ENCODE measurements at places on chromosomes 12 and 14.
A peak's percentile ranks its signal among the peaks of the same experiment; 100 is the strongest.

GRCh38 chr14:69749956-69750355, 17.0 kb upstream of the SRSF5 start:
- no peak for DNase-seq

GRCh38 chr12:64895526-64895925, 71.1 kb downstream of the TBC1D30 start:
- no peak for DNase-seq

DNA sequence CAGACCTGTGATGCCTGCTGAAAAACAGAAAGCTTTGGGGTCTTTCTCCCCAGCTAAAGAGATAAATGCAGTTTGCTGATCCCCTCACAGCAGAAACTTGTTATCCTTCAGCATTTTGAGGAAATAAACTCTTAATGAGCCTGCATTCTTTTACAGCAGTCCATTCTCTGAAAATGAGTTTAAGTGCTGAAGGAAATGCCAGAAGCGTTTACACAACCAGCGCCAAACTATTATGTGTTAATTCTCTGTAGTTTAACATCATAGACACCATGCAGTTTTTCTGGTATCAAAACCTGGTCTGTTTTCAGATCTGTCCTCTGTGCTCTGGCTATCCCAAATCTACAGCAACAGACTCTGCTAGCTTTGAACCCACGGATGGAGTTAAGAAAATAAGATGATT, 291.3 kb downstream of the NPAS3 start:
- DNase-seq = no peak

- DNase-seq = peak; percentile 91
Measured at GRCh38 chr12:89040146-89040964, 311.9 kb downstream of the DUSP6 start.

- no peak for DNase-seq
Measured at GRCh38 chr12:108811411-108812180, 45.8 kb downstream of the SSH1 start.

- DNase-seq = no peak
Measured at GRCh38 chr12:104049903-104050356, at the start of gene GLT8D2. TSS of gene GLT8D2 (minus strand) at chr12:104050187. CDS start at chr12:104019648, 30,539 bp downstream.

DNA sequence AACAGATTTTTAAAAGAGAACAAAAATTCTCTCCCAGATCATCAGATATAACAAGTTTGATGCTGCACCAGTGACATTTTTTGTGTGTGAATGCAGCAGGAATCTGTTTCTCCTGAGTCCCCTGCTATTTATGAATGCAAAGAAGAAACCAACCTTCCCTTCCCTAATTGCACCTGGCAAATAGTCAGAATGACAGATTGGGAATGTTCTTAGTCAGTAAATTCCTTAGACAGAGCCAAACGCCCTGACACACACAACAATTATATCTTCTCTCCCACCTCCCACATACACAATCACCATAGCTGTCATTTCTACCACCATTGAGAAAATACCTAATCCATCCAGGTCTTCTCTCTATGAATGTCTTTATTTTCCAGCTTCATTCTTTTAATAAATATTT, 174.4 kb downstream of the ALG10B start:
- no peak for DNase-seq

- DNase-seq = no peak
Measured at GRCh38 chr14:61026526-61026925, 45.5 kb downstream of the SLC38A6 start.

DNA sequence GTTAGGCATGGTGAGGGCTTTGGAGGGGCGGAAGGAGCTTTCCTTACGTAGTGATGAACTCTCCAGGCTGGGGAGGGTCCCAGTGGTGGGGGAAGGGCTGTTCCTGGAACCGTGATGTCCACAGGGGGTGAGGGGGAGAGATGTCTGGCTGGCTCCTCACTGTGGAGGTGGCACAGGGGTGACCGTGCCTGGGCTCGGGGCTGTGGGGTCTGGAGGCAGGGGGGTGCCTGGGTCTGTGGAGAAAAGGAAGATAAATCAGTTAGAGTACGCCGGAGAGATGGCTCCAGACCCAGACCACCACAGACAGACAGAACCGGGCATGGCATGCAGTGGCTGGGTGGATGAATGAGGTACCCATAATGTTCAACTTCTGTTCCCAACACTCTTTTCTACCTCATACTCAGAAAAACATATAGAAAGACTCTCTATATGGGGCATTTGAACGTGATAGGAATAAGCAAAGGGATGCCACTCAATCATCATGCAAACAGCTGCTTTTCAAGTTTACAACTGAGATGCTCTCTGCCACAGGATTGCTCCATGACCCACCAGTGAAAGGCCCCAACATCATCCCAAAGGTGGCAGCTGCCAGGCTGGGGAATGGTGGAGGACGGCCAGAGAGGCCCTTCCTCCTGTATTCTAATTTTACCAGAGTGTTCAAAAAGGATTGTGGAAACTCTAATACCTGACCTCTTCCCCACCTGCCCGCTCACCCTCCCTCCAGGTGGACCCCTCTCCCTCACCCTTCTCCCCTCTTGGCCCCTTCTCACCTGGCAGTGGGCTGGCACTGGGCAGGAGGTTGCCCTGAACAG, 5.6 kb downstream of the MYL6 start:
- no peak for DNase-seq

DNA sequence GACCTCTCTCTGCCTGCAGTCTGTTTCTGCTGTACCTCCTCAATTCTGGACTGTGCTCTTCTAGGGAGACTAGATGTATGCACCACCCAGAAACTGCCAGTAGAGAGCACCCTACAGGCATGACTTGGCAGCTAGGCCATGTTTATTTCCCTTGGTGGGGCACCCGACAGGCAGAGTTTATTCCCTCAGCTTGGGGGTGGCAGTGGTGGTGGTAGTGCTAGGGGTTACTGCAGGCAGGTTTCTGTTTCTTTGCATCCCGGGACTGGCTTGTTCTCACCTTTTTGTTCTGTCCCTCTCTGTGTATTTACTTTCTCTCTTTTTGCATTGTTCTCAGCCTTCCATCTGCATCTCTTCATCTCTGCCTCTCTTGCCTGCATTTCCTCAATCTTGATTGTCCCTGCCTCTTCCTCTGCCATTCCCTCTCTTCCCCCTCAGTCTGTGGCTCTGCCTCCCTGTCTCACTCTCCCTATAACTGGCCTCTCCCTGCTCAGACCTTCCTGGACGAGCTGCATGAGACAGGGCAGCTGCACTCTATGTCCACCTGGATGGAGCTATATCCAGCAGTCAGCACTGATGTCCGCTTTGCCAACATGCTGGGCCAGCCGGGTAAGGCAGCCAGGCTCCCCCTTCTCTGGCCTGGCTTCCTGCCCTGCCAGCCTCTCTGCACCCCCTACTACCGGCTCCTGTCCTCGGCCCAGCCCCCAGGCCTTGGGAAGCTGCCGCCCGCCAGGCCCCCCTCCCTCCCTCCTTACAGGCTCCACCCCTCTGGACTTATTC, 13.8 kb downstream of the PRPF40B start:
- peak; percentile 41 for DNase-seq

GRCh38 chr12:40137252-40137651, 31.4 kb upstream of the SLC2A13 start:
- no peak for DNase-seq

- no peak for DNase-seq
Measured at GRCh38 chr12:70283232-70283631, 40.0 kb downstream of the CNOT2 start.

GRCh38 chr12:71321130-71321529, 118.5 kb upstream of the LGR5 start:
- DNase-seq = no peak

- no peak for DNase-seq
Measured at GRCh38 chr14:94441130-94441529, 11.5 kb downstream of the SERPINA11 start.

DNA sequence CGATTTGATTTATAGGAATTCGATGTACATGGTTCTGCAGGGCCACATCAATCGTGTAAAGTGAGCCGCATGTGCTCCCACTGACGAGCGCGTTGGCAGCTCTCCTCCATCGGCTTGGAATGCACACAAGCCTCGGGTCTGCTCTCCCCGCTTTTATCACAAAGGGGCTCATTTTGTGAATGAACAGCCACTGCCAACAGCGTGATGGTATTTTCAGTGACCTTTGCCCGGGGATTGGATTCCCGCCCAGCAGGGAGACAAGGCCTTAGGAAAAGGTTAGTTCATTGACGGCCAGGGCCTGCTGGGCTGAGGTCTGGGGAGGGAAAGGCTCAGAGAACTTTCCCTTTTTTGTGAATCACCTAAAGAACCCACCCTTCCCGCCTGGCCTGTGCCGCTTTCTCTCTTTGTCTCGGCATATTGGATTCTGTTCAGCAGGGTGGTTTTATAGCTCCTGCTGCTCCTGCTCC, 232.1 kb downstream of the MSRB3 start:
- DNase-seq = no peak

Data from stimulated activated CD8-positive, alpha-beta memory T cell treated with anti-CD3 and anti-CD28 coated beads, Interleukin-7, amount 100 ng/mL, for 48 hours (primary cell).